ENCODE measurements at places on chromosomes 4 and X.

DNA sequence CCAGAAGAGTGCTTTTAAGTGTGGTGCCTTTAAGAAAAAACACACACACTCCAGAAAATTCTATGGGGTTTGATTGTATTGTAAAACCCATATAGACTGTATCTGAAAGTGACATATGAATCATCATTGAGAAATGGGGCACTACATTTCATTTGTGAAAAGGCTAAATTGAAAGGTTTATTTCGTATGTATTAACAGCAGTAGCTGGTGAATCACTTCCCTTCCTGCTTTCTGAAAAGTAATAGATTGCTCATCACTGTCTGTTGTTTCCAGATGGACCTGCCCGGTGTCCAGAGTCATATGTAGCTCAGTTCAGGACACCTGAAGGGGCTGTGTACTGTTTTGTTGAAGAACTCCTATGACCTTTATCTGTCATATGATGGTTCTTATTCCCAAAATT, 28.1 kb upstream of the HPRT1 start:
- no peak for DNase-seq

DNA sequence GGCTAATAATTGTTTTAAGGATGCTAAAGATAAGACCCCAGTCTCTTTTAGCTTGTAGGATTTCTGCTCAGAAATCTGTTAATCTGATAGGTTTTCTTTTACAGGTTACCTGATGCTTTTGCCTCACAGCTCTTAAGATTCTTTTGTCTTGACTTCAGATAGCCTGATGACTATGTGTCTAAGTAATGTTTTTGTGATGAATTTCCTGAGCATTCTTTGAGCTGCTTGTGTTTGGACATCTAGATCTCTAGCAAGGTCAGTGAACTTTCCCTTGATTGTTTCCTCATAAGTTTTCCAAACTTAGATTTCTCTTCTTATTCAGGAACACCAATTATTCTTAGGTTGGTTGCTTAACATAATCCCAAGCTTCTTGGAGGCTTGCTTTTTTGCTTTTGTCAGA, 104.1 kb downstream of the ZNF518B start:
- DNase-seq = no peak

- DNase-seq = no peak
Measured at GRCh38 chr4:86334020-86334750, 25.7 kb downstream of the MAPK10 start.

DNA sequence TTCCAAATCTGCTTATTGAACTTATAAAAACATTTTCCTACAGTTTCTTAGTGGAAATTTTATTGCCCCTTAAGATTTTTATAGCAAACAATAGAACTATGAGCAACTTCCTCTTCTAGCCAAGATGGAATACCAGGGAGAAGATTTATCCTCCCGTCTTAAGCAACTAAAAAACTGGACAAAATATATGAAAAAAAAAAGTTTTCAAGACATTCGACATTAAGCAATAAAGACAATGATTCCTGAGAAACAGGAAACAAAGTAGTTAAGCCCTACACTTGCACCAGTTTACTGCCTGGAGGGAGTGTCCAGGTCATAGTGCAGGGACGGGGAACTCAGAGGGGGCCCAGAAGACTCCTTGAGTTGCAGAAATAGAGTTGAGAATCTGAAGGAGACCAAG, 516.1 kb upstream of the DIPK2B start:
- no peak for DNase-seq

- no peak for DNase-seq
Measured at GRCh38 chr4:183808097-183808456, 97.0 kb upstream of the STOX2 start.

DNA sequence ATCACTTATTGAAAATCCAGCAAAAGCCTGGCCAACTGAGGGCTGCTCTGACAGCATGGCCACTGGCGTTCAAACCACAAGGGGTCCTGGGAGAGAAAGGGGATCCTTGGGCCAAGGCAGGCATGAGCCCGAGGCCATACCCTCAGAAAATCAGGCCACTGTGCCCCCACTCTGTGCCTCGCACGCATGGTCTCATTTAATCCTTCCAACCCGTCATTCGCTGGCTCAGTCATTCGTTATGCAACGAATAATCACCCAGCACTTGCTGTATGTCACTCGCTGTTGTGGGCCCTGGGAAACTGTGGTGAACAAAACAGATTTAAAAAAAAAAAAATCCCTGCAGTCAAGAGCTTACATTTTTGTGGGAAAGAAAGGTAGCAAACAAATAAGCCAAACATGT, 112.7 kb downstream of the BCOR start:
- DNase-seq = no peak

- no peak for DNase-seq
Measured at GRCh38 chrX:72382202-72382595, 76.5 kb upstream of the CITED1 start.

DNA sequence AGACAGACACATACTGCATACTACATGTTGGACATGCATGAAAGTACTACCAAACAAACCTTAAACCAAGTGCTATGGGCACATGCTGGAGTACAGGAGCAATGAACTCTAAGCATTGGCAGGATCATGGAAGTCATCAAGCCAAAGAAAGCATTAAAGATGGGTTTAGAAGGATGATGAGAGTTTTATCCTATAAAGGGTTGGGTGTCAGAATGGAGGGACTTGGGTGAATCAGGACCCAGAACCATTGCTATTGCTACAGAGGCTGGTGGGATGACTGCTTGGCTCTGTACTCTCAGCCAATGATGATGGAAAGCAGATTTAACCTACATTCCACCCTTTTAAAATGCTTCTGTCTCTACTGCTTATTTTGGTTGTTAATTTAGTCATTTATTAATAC, 233.9 kb upstream of the EDA2R start:
- no peak for DNase-seq

- DNase-seq = no peak
Measured at GRCh38 chr4:20646287-20646686, 54.0 kb upstream of the PACRGL start.

GRCh38 chr4:152480326-152480725, 55.6 kb downstream of the FBXW7 start:
- DNase-seq = no peak

DNA sequence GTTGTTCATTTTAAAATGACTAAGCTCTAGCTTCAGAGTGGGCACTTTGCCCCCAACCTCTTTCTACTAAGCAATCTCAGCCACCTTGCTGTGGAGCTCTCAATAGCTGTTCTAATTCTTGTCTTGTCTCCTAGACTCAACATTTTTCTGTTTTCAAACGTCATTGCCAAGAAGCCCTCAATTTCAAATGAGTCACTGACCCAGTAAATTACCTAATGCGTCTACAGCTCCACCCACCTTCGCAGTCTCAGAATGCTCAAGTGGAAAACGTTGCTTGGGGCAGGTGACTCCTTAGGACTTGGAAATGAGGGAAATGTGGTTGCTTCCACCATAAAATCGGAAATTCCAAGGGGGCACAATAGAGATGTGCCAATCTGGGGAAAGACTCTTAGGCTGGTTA, 59.0 kb downstream of the ING2 start:
- DNase-seq = no peak

- no peak for DNase-seq
Measured at GRCh38 chr4:173699841-173700475, 169.9 kb upstream of the HAND2 start.

GRCh38 chr4:107755841-107756356, 35.9 kb upstream of the PAPSS1 start:
- DNase-seq = no peak

- DNase-seq = no peak
Measured at GRCh38 chr4:127604949-127605709, 27.6 kb upstream of the INTU start.

- no peak for DNase-seq
Measured at GRCh38 chrX:39720945-39721344, 376.8 kb downstream of the BCOR start.

- DNase-seq = peak; percentile 13
Measured at GRCh38 chr4:14871676-14872430, 130.4 kb upstream of the CPEB2 start.

DNA sequence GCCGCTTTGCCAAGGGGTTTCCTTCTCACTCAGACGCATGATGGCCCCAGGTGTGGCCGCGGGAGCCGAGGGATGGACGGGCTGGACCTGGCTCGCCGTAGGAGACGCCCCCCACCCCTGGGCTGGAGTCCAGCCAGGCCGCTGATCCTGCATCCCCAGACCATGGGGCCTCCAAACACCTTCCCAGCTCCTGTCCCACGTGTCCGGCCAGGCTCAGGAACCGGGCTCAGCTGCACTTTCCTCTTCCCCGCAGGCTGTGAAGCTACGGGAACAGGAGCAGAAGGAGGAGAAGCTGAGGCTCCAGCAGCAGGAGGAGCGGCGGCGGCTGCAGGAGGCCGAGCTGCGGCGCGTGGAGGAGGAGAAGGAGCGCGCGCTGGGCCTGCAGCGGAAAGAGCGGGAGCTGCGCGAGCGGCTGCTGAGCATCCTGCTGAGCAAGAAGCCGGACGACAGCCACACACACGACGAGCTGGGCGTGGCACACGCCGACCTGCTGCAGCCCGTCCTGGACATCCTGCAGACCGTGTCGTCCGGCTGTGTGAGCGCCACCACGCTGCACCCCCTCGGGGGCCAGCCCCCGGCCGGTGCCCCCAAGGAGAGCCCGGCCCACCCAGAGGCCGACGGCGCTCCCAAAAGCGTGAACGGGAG, 9.1 kb downstream of the AKAP17A start:
- no peak for DNase-seq

GRCh38 chr4:47642985-47643760, 158.1 kb downstream of the ATP10D start:
- no peak for DNase-seq

DNA sequence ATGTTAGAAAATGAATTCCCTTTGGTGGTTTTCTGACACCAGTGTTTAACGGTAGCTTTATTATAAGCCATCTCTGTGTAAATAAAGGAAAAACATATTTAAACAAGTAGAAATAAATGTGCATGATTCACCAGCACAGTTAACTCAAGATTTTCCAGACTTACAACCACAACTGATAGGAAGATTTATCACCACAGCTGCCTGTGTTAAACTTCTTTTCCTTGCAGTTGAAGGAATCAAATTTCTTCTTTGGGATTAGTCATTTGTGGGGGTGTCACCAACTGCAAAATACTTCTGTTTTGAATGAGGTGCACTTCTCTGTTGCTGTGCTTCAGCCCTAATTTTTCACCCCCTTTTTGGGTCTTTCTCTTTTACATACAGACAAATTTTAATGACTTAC, 128.1 kb upstream of the STK26 start:
- no peak for DNase-seq

DNA sequence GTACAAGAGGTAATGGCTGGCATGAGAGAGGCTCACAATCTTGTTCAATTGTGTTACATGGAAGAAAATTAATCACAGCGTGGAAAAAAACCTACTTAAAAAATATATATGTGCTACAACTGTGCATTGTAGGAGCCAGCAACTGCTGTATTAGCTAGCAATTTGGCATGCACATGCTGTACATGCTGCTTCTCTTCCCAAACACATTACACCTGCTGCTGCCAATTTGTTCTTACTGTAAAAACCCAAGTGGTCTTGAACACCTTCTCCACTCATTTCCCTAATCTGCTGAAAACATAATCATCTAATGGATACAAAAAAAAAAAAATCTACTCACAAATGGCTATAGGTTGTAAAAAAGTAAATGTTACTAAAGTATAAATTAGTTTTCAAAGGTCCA, 264.2 kb downstream of the INPP4B start:
- DNase-seq = no peak

GRCh38 chr4:2861631-2862436, 18.2 kb downstream of the ADD1 start:
- DNase-seq = no peak

DNA sequence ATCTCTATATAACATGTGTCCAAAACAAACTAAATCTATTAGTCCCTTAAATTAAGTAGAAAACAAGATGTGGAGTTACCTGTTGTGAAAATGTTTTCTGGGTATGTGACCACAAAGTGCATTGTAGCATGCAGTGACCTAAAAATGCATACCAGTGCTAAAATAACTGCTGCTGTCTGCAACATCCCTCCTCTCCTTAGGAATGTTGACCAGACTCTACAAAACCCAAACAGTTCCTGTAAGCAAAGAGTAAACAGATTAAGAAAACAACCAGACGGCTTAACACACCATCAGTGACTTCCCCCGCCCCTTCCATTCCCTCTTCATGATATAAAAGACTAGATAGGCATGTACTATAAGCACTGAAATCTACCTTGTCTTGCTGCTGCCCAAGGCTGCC, 15.8 kb upstream of the RAB33B start:
- DNase-seq = no peak

DNA sequence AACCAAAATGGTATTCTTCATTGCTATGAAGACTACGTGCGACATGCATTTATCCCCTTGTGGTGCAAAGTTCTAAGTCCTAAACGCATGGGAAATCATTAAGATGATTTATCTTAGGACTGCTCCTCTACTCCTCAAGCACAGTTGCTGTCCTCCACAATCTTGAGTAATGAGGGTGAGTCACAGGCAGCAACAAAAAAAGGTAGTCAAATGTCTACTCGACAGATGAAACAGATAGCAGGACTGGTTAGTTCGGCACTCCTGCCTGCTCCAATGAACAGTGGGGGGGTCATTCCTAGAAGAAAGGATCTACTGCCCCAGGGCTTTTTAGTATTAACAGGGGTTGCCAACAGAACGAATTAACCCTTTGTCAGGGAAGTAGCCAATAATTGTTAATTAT, 233.7 kb upstream of the FGF13 start:
- DNase-seq = no peak

DNA sequence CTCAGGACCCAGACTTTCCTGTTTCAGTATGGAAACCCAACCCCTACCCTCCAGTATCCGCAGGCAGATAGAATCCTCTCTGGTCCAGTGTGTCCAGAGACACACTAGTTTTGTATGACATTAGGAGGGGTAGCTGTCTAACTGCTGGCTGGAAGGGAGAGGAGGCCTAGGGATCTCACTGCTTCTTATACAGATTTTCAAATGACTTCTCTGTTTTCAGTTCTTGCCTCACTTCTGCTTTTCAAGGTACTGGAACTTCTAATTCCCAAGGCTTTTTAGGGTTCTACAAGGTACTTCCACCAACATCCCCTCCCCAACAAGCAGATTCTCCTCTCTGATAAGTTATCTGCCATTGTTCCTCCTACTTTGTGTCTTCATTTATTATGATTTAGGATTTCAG, 6.1 kb downstream of the SGCB start:
- DNase-seq = no peak

DNA sequence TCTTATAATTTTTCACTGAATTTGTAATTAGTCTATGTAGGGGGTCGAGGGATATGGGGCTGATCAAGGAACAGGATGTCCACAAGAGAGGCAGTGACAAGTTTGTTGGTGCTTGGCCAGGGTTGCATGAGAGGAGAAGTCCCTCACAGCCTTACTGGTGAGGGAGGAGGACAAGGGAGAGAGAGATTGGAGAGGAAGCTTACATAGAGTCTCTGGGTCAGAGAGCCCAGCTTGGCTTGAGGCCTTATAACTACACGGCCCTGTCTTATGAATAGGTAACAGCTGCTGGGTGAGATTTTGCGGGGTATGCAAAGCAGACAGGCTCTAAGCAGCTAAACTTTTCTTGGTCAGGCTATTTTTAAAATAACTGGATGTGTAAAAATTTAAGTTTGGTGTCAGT, 37.9 kb upstream of the OTUD4 start:
- no peak for DNase-seq
